ENCODE measurements at places on chromosomes 2 and 18.

DNA sequence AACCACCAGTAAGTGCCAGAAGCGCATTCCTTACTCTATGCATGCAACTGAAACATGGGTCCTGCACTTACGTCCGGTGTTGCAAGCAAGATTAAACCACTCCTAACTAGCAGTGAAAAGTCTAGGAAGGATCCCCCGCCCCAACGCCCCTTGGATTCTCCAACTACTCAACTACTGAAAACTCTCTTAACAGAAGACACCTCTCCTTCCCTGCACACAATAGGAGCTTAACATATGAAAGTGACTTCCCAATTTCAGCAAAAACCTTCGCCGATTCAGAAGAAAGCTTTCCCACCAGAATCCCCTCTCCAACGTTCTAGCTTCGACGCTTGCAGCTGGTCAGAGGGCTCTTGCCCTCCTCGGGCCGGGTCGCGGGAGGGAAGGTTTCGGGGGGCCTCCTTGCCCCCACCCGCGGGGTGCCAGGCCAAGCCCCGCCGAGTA, 578 bp downstream of the IWS1 start:
- no peak for DNase-seq

DNA sequence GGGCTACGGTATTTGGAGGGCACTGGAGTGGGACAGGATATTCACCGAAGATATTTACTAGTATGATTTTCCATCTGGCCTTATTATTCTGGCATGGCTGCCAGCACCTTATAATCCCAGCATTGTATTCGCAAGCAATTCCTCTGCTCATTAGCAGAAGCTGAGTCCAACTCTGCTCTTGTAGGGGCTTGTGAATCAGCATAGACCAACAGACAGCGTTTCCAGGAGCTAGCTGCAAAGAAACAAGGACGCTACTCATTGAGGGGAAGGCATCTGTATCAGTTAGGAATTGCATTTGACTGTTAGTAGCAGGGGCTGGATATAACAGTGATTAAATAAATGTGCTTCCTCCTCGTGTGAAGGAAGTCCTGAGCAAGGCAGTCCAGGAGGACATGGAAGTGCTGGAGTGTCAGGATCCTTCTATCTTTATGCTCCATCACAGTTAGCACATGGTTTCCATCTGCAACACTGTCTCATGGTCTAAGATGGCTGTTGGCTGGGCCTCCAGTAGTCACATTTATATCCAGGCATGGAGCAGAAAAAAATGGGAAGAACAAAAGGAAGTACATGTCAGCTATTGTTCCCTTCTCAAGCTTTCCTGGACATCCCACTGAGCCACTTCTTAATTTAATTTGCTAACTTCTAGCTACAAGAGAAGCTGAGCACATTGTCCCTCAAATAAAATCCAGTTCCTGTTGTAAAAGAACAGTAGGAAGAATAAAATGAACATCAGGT, 214.1 kb downstream of the C1D start:
- DNase-seq: no peak

- DNase-seq: no peak
Observed at GRCh38 chr2:219987830-219988229, 360.4 kb downstream of the SLC4A3 start.

DNA sequence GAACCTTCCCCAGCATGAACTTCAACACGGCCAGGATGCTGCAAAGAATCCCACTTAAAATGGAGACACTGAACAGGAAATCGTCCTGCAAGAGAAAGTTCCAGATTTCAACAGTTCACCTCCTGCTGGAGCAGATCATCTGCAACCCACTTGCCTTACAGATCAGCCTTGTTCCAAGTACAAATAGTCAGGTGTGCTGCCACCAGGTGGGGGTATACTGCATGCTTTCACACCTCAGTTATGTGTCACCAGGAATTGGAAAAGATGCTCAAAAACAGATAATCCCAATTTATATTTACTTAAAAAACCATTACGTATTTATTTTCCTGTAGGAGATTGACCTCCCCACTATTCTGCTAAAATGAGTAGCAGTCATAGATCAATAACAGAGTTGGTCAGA, 212.3 kb downstream of the MGAT5 start:
- DNase-seq: no peak

DNA sequence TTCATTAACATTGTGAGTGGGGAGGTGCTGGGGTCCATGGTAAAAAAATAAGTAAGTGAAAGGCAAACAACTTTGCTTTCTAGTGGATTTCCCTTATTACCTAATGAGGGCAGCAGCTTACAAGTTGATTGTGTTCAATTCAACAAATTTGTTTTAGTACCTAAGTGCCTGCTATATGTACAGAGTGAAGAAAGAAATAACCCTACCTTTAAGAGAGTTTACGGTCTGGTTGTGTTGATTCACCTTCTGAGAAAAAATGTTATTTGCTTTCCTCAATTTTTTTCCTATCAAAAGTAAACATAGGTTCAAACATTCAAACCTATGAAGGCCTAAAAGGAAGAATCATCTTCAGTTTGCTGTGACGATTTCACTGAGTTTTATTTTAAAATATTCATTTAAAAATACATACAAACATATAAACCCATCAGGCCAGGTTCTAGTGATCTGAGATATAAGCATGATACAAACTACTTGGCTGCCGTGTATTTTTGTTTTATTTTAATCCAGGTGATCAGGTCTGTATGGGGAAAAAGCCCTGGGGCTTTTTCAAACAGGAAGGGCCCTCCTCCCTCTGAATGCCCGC, 1.5 kb upstream of the SPTBN1 start:
- DNase-seq: no peak

- DNase-seq: no peak
Observed at GRCh38 chr2:204691911-204692510, 146.7 kb downstream of the PARD3B start.
